Amygdala (tissue), 56 donors: ENCODE measurements at places on chromosomes 11 and 22.

- DNase-seq: no peak
Observed at GRCh38 chr22:37848587-37849088, 581 bp upstream of the EIF3L start.

DNA sequence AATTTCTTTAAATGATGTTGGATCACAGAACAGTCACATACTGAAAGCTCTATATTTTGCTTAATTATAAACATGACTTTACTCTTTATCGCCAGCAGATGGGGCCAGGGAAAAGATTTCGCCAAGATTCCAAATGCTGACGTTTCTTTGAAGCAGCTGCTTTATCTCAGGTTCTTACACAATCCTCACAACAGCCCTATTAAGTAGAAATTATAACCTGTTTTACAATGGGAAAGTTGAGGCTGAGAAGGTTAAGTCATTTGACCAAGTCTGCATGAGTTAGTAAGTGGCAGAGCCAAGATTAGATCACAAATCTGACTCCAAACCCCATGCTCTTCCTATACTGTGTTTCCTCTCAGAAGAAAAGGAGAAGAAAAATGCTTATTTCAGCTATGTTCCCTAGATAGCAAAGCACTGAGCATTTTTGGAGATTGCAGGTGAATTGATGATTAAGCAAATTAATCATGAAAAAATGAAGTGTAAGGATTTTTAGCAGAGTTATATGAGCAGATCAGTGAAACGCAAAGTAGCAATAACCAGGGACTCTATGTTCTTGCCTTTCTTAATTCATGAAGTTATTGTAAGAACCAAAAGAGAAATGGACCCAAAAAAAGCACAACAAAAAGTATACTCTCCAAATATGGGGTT lies 79.0 kb downstream of the AASDHPPT start:
- DNase-seq: no peak

GRCh38 chr11:133526790-133527189 lies 5.5 kb downstream of the OPCML start:
- no peak for DNase-seq

GRCh38 chr11:103800406-103801114 lies 235.9 kb upstream of the DDI1 start:
- no peak for DNase-seq

DNA sequence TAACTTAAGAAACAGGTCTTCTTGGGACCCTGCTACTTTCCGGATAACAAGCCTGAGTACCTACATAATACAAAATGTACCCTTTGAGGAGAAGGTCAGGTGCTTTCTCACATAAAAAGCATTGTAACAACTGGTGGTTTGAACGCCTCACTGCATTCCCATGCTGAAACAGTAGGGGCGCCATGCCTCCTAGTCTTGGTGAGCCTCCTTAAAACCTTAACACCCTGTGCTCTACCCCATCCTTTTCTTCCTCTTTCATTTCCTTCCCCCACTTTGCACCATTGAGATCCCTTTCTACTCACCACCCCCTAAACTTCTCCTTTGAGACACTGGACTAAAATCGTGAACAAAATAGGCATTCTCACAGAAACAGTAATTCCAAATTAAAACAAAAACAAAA lies 729.3 kb downstream of the NTM start:
- DNase-seq: no peak

GRCh38 chr11:65329944-65330403 lies 3.7 kb upstream of the DPF2 start:
- DNase-seq: peak; percentile 70

DNA sequence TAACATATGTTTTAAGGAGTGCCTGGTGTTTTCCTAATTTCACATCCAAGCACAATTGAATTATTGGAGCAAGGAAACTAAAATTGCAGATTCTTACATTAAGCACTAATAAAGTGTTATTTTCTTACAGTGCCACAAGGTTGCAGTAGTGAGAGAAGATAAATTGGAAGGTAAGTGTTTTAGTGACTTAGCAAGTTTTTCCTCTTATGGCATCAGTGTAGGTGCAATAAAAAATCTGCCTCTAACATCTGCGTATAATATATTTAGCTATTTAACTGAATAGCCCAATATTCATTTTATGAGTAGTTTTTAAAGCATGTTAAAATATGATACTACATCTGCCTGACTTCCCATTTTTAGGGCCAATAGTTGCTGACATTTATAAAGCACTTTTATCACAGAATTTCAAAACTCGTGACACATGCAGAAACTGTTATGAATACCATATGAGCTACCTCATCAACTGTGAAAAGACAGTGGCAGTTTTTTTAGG lies 19.0 kb downstream of the POLD3 start:
- DNase-seq: no peak

GRCh38 chr11:119149018-119149785 lies at the start of gene ABCG4:
Gene ABCG4 (plus strand): TSS chr11:119149052. CDS start chr11:119149966, 914 bp downstream.
- DNase-seq: peak; percentile 29

GRCh38 chr11:95727111-95727510 lies 62.5 kb downstream of the FAM76B start:
- DNase-seq: no peak

- DNase-seq: no peak
Observed at GRCh38 chr11:60985991-60986915, 14.8 kb downstream of the CD6 start.

DNA sequence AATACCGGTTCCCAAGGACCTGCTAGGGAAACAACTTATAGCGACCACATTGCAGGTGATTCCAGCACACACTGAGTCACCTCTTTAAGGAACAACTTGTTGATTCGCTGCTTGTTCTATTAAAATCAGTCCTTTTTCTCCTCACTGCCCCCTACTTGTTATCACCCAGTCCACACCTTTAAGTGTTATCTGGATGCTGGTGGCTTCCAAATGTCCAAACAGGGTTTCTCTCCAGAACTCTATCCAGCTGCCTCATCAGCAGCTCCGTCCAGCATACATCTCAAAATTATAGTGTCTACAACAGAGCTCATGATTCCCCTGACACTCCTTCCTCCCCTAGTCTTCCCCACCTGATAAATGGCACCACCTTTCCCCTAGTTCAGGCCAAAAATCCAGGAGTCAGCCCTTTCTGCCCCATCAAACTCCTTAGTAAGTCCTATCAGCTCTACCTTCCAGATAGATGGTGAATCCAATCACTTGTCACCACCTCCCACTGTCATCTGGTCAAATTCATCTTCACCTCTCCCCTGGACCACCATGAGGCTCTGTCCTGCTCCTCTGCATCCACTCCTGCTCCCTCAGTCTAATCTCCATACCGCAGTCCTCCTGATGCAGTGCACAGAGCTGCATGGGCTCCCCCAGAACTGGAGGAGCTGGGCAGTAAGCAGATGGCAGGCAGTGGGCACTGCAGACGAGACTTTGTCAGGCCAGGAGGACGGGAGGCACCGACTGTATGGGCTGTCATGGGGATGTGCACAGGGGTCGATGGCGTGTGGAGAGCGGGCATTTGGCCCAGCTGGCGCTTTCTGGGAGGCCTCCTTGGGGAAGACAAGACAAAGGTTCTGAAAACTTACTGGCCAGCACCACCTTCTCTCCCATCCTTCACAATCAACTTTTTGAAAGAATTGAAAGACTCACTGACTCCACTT lies 19.3 kb downstream of the IL10RA start:
- DNase-seq: no peak

DNA sequence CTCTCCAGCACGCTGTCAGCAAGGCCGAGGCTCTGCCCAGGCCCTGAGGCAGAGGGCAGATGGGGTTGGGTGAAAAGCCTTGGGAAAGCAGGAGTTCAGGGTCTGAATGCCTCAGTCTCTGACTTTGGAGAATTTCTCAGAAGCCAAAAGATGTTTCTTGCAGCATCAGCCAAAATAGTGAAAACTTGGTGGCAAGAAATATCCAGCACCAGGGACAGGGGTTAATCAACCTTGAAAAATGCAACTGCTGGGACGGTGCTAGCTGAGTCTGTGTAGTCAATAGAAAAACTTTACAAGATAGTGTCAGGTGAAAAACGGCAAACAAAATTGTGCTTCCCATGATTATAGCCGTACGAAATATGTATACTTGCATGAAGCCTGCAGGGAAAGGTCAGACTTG lies 1.4 kb upstream of the ABCC8 start:
- DNase-seq: no peak

DNA sequence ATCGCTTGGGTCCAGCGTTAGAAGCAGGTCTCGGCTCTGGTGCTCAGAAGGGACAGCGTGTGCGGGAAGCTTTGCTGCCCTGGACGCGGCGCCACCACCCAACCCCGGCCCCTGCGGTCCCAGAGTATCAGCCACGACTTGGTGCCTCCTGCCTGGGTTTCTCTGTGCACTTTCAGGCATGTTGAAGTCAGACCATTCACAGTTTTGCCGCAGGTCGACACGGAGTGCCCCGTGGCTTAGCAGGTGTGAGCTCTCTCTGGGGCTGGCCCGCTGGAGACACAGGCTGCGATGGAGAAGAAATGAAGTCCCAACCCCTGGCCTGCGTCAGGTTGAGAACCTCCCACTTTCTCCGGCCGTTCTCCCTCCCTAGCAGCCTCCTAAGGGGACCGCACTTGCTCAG lies 494.5 kb downstream of the BRD1 start:
- no peak for DNase-seq

DNA sequence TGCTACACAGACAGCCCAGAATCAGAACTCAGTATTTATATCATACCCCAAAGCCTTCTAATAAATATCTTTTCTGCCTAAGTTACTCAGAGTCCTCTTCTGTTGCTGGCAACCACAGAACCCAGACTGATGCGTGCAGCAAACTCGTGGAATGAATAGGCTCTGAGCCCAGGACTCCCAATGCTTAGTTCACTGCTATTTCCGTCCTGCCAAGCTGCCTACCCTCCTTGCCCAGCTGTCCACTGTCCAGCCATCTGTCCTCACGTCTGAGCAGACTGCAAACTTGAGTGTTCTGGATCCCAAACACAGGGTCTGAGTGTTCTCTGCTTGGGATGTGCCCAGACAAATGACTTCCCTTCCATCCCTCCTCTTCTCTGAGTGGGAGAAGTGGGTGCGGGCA lies 19.4 kb downstream of the PTPN5 start:
- no peak for DNase-seq

DNA sequence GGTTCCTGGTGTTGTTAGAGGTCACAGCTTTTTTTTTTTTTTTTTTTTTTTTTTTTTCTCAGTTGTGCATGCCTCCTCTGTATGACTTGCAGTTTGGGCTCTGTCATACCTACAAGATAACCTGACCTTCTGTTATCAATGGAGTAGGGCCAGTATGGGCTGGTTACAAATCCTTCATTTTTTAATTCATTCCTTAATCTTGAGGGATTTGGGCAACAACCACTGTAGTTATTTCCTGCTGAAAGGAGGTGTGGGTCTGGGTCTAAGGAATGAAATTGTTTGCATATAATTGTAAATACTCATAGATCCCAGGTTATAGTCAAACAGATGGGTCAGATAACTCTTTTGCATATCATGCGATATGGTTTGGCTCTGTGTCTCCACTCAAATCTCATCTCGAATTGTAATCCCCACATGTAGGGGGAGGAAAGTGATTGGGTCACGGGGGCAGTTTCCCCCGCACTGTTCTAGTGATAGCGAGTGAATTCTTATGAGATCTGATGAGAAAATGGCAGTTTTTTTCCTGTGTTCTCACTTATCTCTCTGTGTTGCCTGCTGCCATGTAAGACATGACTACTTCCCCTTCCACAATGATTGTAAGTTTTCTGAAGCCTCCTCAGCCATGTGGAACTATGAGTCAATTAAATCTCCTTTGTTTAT lies 14.1 kb upstream of the GLYAT start:
- no peak for DNase-seq

GRCh38 chr11:60891103-60891741 lies 15.2 kb downstream of the PRPF19 start:
- no peak for DNase-seq

GRCh38 chr11:100806296-100806695 lies 119.2 kb downstream of the ARHGAP42 start:
- DNase-seq: no peak

- DNase-seq: no peak
Observed at GRCh38 chr22:20267441-20268278, 458 bp downstream of the RTN4R start.

DNA sequence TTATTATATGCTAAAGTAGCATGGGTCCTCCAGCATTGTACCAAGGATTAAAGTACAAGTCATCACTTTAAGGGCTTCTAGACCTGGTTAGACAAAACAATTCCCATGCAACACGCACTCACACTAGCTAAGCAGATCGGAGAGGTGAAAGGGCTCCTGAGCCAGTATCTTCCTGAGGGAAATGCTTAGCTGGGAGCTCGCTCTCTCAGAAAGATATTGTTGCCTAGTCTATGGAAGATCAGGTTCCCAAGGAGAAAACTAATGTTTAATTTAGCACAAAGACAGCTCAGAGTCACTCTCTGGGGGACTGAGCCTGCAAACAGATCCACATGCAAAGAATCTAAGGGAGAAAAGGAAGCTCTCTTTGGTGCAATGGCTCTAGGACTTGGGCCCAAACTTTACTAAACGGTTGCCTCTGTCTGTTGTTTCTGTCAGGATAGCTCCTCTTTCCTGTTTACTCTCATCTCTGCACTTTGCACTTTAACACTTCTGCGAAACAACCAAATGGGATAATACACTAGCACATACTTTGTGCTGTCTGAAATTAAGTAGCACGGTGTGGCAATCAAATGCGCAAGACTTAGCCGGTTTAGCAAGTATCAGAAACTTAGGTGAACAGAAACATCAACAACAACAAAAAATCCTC lies 10.7 kb downstream of the MAML2 start:
- DNase-seq: no peak

- DNase-seq: no peak
Observed at GRCh38 chr11:37525336-37525735, 927.3 kb upstream of the RAG2 start.

DNA sequence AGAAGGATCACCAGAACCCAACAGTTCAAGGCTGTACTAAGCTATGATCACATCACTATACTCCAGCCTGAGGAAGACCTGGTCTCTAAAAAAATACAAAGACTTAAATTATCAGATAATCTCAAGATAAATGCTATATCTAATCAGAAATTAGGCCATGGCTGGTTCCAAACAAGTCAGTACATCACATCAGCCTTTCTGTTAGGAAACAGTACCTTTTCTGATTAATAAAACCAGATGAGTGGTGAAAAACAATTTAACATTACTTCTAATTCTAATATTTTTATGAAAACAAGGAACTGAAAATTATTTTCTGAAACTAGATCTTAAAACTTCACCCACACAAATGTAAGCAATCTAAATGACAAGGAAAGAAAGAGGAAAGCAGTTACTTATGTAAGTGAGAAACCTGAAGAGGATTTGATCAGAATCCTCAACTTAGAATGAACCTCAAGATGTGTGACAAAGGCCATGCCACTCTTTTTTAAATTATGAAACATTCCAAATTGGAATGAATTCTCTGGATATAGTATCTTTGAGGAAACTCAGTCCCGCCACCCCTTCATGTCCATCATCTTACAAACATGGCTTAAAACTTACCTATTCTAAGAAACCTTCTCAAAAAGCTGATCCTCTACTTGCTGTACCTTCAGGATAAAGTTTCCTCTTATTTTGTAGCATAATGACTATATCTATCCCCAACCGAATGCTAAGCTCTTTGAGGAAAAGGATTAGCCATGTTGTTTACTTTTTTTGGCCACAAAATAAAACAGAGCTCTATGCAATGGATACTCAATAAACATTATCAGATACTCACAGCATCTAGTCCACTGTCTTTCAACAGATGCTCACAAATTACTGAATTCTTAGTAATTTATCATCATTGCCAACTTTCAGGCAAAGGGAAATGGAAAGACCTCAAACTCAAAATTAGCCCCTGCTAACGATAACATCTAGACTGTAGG lies 132.0 kb downstream of the MRTFA start:
- DNase-seq: no peak
